ENCODE measurements at places on chromosomes 5 and 9. TPM values are rescaled to one million over a fixed set of nuclear protein-coding genes. Genes with fewer than 3 reads are reported as not detected.
A peak's percentile ranks its signal among the peaks of the same experiment; 100 is the strongest.

- H3K4me1 ChIP-seq: no peaks in the 10 kb centered on the region
Measured at GRCh38 chr9:131031005-131031641, 22.1 kb downstream of the LAMC3 start.

DNA sequence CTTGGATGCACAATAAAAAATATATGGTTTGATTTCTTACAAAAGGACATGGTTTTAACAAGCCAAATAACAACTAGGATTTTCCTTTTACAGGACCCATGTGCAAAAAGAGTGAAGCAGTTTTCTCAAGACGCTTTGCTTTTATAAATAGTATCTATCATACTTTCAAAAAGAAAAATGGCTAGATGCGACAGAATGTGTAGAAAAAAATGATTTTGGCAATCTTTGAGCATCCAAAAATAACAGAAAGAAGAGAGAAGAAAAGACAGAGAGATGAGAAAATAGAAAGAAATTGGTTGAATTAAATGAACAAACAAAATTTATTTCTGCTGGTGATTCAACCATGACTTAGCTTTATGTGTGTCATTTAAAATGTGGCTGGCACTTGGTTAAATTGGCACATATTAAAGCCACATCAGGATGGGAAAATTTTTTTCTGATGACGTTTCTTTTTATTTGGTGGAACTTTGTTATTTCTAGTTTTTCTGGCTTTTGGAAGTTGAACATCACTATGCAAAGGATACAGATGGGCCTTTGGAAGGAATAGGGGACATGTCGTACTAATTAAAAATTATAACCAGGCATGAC is 35.6 kb upstream of the NREP start:
- H3K36me3 ChIP-seq: no peaks in the 10 kb centered on the region
- H3K27me3 ChIP-seq: no peaks in the 10 kb centered on the region
- no peaks in the 10 kb centered on the region for H3K4me1 ChIP-seq
- H3K27ac ChIP-seq: no peak overlapping the region
- DNase-seq: peak; percentile 29

DNA sequence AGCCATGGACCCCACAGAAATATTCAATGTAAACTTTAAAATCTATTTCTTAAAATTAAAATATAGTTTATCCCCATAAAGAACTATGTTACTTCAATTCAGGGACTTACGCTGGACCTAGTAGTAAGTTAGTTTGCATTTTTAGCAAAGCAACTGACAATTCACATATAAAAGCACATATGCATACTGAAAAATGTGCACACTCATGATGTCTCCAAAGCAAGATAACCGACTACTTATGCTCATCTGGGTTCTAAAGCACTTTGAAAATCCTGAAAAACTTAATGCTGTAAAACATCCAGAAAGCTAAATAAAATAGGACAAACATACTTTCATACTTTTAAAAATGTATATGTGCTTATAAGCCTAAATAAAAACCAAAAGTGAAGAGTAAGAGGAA is 264.4 kb upstream of the GAS1 start:
- H3K27me3 ChIP-seq: no peaks in the 10 kb centered on the region
- no peak for DNase-seq
- H3K4me1 ChIP-seq: peaks cover 3% of the 10 kb centered on the region
- no peak overlapping the region for H3K27ac ChIP-seq
- H3K36me3 ChIP-seq: no peaks in the 10 kb centered on the region
- no peak overlapping the region for H3K4me3 ChIP-seq

GRCh38 chr9:98763986-98764745 is 32.2 kb downstream of the ANKS6 start:
- DNase-seq: peak; percentile 24
- no peak overlapping the region for H3K4me3 ChIP-seq
- no peak overlapping the region for H3K27ac ChIP-seq
- no peaks in the 10 kb centered on the region for H3K27me3 ChIP-seq

GRCh38 chr9:117325110-117325731 is 89.6 kb downstream of the ASTN2 start:
- no peaks in the 10 kb centered on the region for H3K27me3 ChIP-seq
- H3K36me3 ChIP-seq: no peaks in the 10 kb centered on the region
- no peak for DNase-seq

- H3K4me3 ChIP-seq: no peak overlapping the region
- DNase-seq: no peak
- peaks cover 11% of the 10 kb centered on the region for H3K27me3 ChIP-seq
- no peaks in the 10 kb centered on the region for H3K4me1 ChIP-seq
- H3K27ac ChIP-seq: no peak overlapping the region
Measured at GRCh38 chr5:135591277-135591676, 12.5 kb upstream of the CXCL14 start.

DNA sequence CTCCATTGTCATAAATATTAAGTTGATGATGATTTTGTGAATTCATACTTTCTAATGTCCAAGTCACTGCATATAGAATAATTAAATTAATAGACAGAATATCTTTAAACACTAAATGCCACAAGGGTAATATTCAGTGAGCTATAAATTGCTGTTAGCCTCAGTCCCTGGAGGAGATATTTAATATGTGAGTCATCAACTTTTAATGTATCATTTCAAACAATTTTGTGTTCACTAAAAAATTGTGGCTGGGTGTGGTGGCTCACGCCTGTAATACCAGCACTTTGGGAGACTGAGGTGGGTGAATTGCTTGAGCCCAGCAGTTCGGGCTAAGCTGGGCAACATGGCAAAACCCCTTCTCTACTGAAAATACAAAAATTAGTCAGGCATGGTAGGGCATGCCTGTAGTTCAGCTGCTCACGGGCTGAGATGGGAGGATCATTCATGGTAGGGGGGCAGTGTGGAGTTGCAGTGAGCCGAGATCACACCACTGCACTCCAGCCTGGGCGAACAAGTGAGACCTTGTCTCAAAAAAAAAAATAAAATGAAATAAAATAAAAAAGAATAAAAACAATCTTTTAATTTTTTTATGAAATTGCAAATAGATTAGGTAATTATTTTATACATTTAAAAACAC is 717.3 kb upstream of the CHD1 start:
- H3K4me1 ChIP-seq: no peaks in the 10 kb centered on the region
- H3K27ac ChIP-seq: no peak overlapping the region
- no peaks in the 10 kb centered on the region for H3K36me3 ChIP-seq
- no peak for DNase-seq
- H3K4me3 ChIP-seq: no peak overlapping the region

DNA sequence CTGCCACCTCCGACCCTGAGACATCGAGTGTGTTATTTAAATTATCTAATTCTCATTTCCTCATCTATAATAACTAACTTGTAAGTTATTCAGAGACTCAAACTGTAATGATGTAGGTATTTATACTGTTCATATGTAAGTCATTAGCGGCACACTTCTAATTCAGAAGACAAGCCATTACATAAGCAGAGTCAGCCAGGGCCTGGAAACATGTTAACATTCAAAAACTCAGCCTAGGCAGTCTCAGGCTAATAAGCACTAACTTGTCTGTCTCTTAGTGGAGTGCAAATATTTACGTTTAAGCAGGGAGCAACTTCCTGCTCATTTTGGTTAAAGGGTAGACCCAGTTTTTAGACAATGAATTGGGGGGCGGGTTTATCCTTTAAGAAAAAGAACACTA is 598.4 kb downstream of the ACTL7B start:
- DNase-seq: no peak
- H3K27ac ChIP-seq: no peak overlapping the region
- H3K27me3 ChIP-seq: no peaks in the 10 kb centered on the region
- H3K4me1 ChIP-seq: no peaks in the 10 kb centered on the region
- no peak overlapping the region for H3K4me3 ChIP-seq

Gene FOXD4L6
- not detected for total RNA-seq

Gene ZNF608
- total RNA-seq: 15.1 TPM

DNA sequence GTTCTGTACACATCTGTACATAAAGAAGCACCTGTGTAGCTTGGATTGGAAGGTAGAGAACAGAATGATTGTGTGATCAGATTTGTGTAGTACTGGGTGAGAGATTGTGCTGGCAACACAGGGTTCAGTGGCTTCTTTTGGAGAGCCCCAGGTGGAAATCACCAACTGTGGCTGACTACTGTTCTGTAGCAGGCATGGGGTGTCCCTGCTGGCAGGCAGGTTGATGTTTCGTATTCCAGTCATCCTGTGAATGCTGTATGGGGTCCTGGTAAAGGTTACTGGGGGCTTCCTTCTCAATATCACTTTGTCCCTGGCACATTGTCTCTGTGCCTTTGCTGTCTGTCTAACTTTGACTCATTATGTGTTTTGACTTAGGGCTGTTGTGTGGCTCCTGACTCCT is 5.3 kb downstream of the ASPN start:
- H3K27me3 ChIP-seq: no peaks in the 10 kb centered on the region
- peaks cover 8% of the 10 kb centered on the region for H3K4me1 ChIP-seq
- no peak for DNase-seq
- H3K36me3 ChIP-seq: no peaks in the 10 kb centered on the region

Gene CCL27
- 0.18 TPM for total RNA-seq

DNA sequence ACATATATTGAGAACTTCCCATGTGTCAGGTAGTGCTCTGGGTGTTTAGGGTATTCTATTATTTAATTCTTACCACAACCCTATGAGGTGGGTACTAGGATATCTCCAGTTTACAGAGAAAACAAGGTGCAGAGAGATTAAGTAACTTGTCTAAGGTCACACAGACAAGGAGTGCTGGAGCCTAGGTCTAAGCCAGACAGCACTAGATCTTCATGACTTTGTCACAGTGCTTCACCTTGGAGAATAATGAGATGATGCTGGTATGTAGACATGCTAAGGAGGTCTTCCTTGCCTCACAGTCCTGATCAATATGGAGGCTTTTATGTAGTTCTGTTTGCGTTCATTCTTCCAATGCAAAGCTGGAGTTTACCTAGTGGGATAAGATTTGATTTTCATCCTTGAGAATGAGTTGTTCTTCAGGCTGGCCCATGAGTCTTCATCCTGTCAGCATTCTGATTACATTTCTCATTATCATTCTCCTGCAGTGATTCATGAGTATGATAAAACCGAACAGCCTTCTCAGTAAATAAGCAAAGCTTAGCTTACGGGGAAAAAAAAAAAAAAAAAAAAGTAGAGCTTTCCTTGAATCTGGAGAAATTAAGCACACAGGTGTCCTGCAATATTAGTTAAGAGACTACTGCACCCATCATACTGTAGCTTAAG is 176.3 kb downstream of the C9orf152 start:
- H3K4me1 ChIP-seq: peaks cover 20% of the 10 kb centered on the region
- no peak overlapping the region for H3K4me3 ChIP-seq
- H3K36me3 ChIP-seq: no peaks in the 10 kb centered on the region
- H3K27me3 ChIP-seq: no peaks in the 10 kb centered on the region
- peak; percentile 92 for DNase-seq

DNA sequence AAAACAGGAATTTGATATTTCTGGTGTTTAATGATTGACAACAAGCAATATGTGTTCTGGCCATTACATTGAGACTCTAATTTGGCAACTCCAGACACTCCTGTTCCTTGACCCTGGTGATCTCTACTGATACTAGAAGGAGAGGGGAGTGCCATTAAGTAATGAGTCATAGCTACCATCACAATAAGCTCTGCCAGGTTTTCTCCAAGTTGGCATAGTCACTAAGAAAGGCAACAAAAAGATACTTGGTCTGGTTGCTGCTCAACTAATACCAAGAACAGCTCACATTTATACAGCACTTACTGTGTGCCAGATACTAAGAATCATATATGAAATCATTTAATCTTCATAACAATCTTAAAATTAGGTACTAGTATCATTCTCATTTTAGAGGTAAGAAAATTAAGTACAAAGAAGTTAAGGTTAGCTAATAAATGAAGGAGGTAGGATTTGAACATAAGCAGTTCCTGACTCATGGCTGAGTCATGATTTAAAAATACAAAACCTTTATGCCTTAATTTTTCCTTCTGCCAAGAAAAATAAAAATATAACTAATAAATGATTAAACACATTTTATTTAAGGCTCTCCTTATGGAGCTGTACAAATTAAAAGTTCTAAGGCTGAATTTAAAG is 19.9 kb upstream of the PRXL2C start:
- peak; percentile 77 for DNase-seq
- no peak overlapping the region for H3K4me3 ChIP-seq
- H3K27me3 ChIP-seq: 0 out of 2 replicates have a peak, but pooled peaks cover 1% of the 10 kb centered on the region

DNA sequence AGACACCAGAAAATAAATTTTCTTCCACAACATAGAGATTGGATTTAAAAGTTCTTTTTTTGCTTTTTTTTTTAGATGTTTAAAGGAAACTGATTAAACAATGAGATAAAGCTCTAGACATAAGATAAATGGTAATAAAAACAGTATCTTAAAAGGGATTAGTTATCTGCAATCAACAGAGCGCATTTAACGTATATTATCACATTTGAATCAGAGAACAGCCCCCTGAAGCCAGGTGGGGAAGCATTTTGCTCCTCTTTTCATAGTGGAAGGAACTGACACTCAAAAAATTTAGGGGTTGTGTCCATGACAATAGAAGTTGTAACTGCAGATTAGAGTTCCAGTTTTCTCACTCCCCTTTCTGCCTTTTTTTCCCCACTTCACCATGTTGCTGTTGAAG is 367.6 kb downstream of the SPATA31D1 start:
- H3K27me3 ChIP-seq: no peaks in the 10 kb centered on the region
- H3K27ac ChIP-seq: no peak overlapping the region
- H3K4me3 ChIP-seq: no peak overlapping the region
- H3K4me1 ChIP-seq: peaks cover 10% of the 10 kb centered on the region
- DNase-seq: no peak

Gene DNAI1
- not detected for total RNA-seq

Gene FAM163B
- total RNA-seq: not detected

GRCh38 chr9:126989847-126990842 is 75.6 kb downstream of the RALGPS1 start:
- peaks cover 2% of the 10 kb centered on the region for H3K27me3 ChIP-seq
- H3K4me1 ChIP-seq: 0 out of 2 replicates have a peak, but pooled peaks cover under 1% of the 10 kb centered on the region
- H3K4me3 ChIP-seq: no peak overlapping the region
- H3K36me3 ChIP-seq: no peaks in the 10 kb centered on the region
- no peak for DNase-seq

DNA sequence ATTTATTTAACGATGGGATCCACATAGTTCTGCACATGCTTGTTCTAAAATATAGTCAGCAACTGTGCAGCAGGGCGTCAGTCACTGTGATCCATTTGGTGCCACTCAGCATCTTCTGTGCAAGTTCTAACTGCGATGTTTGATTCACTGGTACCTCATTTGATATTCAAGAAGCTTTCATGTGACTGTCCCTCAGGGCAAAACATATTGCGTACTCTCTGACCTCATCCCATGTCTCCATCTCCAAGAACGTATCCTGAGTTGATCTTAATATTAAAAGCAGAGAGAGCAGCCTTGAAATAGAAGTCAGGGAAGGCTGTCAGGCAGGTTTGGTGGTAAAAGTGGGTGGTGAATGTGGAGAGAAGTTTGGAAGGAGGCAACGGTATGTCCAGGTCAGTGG is 116.5 kb upstream of the ATP10B start:
- no peaks in the 10 kb centered on the region for H3K4me1 ChIP-seq
- H3K36me3 ChIP-seq: no peaks in the 10 kb centered on the region
- no peak for DNase-seq
- H3K4me3 ChIP-seq: no peak overlapping the region
